ENCODE measurements at places on chromosomes 7 and 10. TPM values are rescaled to one million over a fixed set of nuclear protein-coding genes. Genes with fewer than 3 reads are reported as not detected.

ZEB1 gene
- total RNA-seq: 39.3 TPM

A1CF gene
- not detected for total RNA-seq

MKI67 gene
- total RNA-seq: 368 TPM

PRSS37 gene
- not detected for total RNA-seq

EN2 gene
- total RNA-seq: not detected

NFKB2 gene
- 56.6 TPM for total RNA-seq

OPALIN gene
- total RNA-seq: not detected

NSUN5 gene
- total RNA-seq: 53.6 TPM

SMO gene
- total RNA-seq: not detected

DNA sequence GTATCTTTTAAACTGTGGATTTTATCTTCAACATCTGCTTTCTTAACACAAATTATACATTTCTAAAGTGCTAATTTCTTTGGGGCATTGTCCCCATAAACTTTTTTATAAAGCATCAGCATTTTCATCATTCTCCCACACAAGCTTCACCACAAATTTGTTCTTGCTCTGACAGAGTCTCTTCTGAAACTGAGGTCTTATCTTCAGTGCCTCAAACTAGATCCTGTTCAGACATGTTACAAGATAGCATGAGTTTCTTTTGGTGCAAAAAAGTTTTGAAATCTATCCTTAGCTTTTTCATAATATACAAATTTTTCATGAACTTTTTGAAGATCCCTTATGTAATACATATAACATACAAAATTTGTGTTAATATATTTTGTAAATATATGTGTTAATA lies 346.6 kb downstream of the IPMK start:
- H3K36me3 ChIP-seq: no peaks in the 10 kb centered on the region
- no peak for DNase-seq
- H3K4me3 ChIP-seq: no peak overlapping the region
- no peaks in the 10 kb centered on the region for H3K4me1 ChIP-seq
- no peaks in the 10 kb centered on the region for H3K27me3 ChIP-seq

DNA sequence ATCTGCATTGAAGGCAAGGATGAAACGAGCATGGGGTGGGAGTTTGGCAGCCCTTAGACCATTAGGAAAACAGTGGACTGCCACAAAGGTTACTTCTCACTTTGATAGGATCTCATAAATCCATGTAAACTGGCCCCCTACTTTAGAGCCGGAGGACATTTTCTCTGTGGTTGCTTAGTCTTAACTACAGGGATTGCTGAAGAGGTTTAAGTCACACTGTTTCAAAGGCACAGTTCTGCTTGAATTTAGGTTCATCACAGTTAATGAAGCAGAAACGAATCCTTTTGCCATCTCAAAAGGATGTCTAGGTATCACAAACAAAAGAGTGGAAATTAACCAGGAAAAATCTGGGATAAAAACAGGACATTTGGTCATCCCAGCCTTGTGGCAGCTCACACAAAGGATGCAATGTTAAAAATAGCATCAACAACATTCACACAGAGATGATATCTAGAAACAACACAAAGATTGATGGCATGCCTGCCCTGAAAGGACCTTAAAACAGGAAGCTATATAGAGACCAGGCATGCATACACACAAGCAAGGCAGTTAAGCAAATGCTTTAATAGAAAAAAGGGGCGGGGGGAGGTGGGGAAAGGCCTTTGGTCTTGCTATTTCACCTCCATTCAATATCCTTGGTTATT lies 74.0 kb downstream of the DOCK4 start:
- H3K4me3 ChIP-seq: no peak overlapping the region
- no peak for DNase-seq
- no peaks in the 10 kb centered on the region for H3K36me3 ChIP-seq
- no peak overlapping the region for H3K27ac ChIP-seq
- no peaks in the 10 kb centered on the region for H3K4me1 ChIP-seq

DNA sequence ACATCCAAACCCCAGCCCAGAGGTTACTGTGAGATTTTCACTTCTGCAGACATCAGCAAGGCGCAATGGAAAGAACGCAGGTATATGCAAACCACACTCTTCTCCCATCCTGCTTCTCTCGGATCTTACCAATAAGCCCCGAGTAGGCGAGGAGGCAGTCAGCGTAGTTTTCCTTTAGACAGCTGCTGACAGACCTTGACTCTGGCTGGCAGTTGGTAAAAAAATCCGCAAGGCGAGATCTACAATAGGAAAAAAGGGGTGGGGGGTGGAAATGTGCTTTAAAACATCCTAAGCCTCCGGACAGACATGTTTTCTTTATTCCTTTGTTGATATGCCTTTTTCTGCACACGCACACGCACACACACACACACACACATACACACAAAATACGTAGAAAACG lies 176.5 kb downstream of the GFRA1 start:
- H3K27me3 ChIP-seq: no peaks in the 10 kb centered on the region
- H3K27ac ChIP-seq: no peak overlapping the region
- DNase-seq: no peak
- H3K4me3 ChIP-seq: no peak overlapping the region
- H3K4me1 ChIP-seq: no peaks in the 10 kb centered on the region
- no peaks in the 10 kb centered on the region for H3K36me3 ChIP-seq

DNA sequence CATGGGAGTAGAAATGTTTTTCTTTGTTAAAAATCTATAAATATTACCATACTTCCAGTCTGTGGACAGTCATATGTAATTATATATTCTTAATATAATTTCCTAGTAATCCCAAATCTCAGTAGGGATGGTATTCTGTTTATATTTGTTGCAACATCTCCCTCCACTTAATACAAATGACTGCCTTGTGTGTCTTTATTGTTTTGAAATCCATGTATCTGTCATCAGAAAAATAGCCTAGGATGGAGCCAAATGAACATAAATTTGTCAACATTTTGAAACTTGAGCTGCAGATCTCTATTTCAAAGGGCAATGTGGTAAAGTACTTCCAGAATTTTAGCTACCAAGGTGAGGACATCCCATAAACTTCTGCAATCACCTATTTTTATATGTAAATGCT lies 290.7 kb downstream of the TSPAN12 start:
- H3K36me3 ChIP-seq: no peaks in the 10 kb centered on the region
- no peaks in the 10 kb centered on the region for H3K4me1 ChIP-seq
- no peak overlapping the region for H3K27ac ChIP-seq
- no peak overlapping the region for H3K4me3 ChIP-seq
- no peaks in the 10 kb centered on the region for H3K27me3 ChIP-seq

- no peaks in the 10 kb centered on the region for H3K36me3 ChIP-seq
- DNase-seq: no peak
- H3K4me3 ChIP-seq: no peak overlapping the region
- H3K4me1 ChIP-seq: no peaks in the 10 kb centered on the region
Observed at GRCh38 chr7:98368716-98369115, 32.2 kb downstream of the BAIAP2L1 start.

GRCh38 chr7:112596260-112596659 lies 115.5 kb downstream of the LSMEM1 start:
- DNase-seq: no peak
- H3K27ac ChIP-seq: no peak overlapping the region
- no peak overlapping the region for H3K4me3 ChIP-seq

DNA sequence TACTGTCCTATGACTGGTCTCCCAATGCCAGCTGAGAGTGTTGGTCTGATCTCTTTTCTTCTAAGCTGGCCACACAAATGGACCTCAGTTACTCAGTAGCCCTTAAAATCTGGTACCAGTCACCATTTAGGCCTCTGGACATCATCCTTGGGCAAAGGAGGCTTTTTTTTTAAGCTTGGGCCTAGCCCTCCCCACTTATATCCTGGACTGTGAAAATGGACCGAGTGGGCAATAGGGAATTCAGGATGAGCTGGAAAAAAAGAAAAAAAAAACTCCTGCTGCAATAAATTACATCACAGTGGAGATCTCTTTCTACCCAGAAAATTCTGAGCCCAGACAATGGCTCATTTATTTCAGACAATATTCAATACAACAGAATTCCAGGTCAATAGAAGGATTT lies 68.4 kb downstream of the PARP12 start:
- H3K4me3 ChIP-seq: no peak overlapping the region
- no peak overlapping the region for H3K27ac ChIP-seq
- H3K27me3 ChIP-seq: no peaks in the 10 kb centered on the region
- no peak for DNase-seq
- H3K4me1 ChIP-seq: no peaks in the 10 kb centered on the region

- no peaks in the 10 kb centered on the region for H3K36me3 ChIP-seq
- H3K27ac ChIP-seq: no peak overlapping the region
- no peaks in the 10 kb centered on the region for H3K4me1 ChIP-seq
- no peak overlapping the region for H3K4me3 ChIP-seq
- no peaks in the 10 kb centered on the region for H3K27me3 ChIP-seq
- DNase-seq: no peak
Observed at GRCh38 chr10:34213193-34213804, 601.8 kb downstream of the PARD3 start.

DNA sequence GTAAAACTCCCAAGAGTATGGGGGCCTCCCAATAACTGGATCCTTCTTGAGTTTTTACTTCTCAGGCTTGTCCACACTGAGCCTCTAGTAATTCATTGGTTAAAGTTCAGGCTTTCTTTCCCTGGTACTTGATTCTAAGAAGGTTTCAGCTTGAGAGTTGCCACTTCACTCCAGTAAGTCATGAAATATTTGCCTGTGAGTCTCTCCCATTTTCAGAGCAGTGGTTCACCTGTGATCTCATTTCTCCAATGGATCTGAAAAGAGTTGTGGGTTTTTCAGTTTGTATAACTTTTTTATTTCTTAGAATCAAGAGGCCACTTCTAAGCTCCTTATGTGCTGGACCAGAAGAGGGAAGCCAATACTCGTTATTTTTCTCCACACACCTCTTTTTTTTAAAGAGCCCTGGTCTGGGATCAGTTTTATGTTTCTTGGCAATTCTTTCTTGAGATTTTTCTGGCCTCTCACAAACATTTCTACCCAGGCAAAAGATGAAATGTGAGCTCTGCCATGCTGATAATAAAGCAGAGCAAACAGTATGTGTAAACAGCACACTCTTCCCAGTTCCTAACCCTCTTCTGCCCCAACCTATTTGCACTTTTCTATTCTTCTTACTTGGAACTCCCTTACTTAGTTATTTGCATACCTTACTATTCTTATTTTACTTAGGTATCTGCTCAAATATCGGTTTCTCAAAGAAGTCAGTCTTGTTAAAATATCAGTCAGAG lies 983.4 kb downstream of the CCSER2 start:
- H3K36me3 ChIP-seq: no peaks in the 10 kb centered on the region
- DNase-seq: no peak
- no peak overlapping the region for H3K27ac ChIP-seq
- H3K4me1 ChIP-seq: no peaks in the 10 kb centered on the region
- no peaks in the 10 kb centered on the region for H3K27me3 ChIP-seq

DNA sequence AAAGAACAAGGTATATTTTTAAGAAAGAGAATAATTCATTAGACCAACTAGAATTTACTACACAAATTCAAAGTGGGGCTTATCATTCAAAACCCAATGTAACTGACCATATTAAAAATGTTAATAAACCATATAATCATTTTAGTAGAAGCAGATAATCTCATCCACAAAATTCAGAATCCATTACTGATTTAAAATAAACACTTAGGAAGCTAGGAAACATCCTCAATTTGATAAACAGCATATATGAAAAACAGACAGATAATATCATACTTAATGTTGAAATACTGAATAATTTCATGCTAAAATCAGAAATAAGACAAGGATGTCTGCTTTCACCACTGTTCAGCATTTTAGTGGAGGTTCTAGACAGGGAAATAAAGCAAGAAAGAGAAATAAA lies 902.8 kb upstream of the PHF14 start:
- no peaks in the 10 kb centered on the region for H3K36me3 ChIP-seq
- H3K4me3 ChIP-seq: no peak overlapping the region
- no peak for DNase-seq
- H3K27ac ChIP-seq: no peak overlapping the region

DNA sequence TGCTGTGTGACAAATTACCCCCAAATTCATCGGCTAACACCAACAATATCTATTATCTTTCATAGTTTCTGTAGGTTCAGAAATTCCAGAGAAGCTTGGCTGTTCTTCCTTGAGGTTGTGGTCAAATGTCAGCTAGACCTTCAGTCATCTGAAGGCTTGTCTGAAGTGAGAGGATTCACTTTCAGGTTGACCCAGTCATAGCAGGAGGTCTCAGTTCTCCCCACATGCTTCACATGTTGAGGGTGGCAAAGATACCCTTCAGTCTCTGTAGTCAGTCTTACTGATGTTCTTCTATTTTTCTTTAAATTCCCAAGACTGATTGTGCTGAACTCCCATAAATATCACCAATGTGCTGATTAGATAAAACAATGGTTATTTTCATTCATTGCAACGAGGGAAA lies 1692.0 kb downstream of the REEP3 start:
- no peak for DNase-seq
- no peak overlapping the region for H3K4me3 ChIP-seq
- H3K27ac ChIP-seq: no peak overlapping the region
- H3K4me1 ChIP-seq: no peaks in the 10 kb centered on the region
- no peaks in the 10 kb centered on the region for H3K27me3 ChIP-seq

GRCh38 chr10:124619195-124619594 lies 125.0 kb downstream of the FAM53B start:
- H3K27me3 ChIP-seq: no peaks in the 10 kb centered on the region
- peaks cover 24% of the 10 kb centered on the region for H3K4me1 ChIP-seq
- no peak overlapping the region for H3K27ac ChIP-seq
- no peak for DNase-seq

DNA sequence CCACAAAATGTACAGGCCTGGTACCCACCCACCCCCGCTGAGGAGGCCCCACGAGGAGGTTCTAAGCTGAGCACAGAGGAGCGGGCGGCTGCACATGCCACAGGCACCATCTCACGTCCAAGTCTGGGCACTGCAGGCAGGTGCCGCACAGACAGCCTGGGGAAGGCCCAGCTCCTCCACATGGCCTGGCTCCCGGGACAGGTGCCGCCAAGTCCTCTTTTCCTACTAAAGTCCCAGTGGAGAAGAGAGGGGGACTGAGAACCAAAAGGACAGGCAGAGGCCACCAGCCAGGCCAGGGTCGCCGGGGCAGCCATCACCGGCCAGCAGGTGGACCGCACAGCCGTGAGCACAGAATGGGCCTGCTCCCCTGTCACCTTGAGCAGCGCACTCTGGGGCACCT lies 91.1 kb downstream of the MAD1L1 start:
- H3K27ac ChIP-seq: no peak overlapping the region
- H3K27me3 ChIP-seq: no peaks in the 10 kb centered on the region
- DNase-seq: no peak
- H3K4me3 ChIP-seq: no peak overlapping the region

DNA sequence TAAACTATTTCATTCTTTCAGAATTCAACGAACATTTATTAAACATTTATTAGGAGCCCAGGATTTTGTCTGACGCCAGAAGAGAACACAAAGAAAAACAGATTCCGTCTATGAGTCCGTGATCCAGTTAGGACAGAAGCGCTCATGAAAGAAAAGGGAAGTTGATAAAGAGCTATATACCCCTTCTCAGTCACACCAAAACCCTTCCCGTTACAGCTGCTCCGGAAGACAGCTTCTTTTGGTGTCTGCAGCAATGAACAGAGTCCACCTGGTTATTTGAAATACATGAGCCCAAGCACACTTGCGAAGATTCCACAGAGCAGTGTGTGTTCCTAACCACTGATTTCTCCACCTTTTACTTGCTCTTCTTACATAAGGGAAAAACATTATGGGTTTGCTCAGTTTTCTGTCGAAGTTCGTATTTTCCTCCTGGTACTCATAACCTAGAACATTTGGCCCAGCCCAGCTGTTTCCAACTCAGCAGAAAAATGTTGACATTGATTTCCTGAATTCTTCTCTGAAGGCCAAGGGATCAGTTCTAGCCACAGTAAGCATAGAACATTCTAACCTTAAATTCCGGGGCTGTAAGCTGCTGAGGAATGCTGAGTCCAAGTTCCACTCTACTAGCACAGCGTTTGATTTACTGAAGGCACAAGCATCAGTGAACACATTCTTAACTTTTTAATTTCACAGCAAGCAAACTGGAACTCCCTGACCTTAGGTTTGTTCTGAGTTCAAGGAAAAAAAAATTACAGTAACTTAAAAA lies 206.5 kb downstream of the SORCS1 start:
- H3K4me3 ChIP-seq: no peak overlapping the region
- H3K4me1 ChIP-seq: no peaks in the 10 kb centered on the region
- H3K36me3 ChIP-seq: no peaks in the 10 kb centered on the region
- no peaks in the 10 kb centered on the region for H3K27me3 ChIP-seq
- no peak overlapping the region for H3K27ac ChIP-seq
